ENCODE measurements at places on chromosomes 16 and 17.
A peak's percentile ranks its signal among the peaks of the same experiment; 100 is the strongest.

- DNase-seq = peak; percentile 76
Observed at GRCh38 chr17:75113798-75114551, 4.2 kb downstream of the ARMC7 start.

- DNase-seq = no peak
Observed at GRCh38 chr17:1649844-1650501, at the start of gene RILP. Gene RILP, minus strand, starts transcription at chr17:1649866. Its CDS starts 62 bp downstream, at chr17:1649804.

DNA sequence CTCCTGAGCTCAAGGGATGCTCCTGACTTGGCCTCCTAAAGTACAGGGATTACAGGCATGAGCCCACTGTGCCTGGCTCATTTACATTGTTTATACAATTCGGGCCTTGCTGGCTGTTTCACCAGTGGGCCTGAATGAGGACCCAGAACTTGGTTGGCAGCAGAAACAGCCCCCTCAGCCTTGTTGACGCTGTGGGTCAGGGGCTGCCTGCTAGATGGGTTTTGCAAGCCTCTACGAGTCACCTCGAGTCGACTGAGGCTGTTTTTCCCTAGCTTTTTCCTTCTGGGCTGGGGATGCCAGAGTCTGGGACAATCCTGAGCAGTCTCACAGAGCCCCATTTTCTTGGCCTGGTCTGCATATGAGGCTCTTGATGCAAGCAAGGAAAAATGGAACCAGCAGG lies 16.1 kb downstream of the PPL start:
- DNase-seq = no peak

DNA sequence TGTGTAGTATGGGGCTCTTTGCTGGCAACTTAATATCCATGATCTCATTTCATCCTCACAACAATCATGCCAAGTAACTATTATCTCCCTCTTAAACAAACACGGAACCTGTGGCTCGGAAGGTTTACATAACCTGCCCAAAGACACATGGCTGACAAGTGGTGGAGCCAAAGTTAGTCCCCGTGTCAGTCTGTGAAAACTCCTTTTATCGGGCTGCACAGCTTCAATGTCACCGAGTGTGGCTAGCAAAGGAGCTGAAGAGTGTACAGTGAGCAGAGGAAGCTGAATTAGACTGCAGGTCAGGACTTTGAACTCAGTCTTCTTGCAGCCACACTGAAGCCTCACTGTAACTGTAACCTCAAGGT lies 80.3 kb downstream of the PARN start:
- DNase-seq = no peak

GRCh38 chr16:17828012-17828411 lies 357.3 kb upstream of the XYLT1 start:
- no peak for DNase-seq

DNA sequence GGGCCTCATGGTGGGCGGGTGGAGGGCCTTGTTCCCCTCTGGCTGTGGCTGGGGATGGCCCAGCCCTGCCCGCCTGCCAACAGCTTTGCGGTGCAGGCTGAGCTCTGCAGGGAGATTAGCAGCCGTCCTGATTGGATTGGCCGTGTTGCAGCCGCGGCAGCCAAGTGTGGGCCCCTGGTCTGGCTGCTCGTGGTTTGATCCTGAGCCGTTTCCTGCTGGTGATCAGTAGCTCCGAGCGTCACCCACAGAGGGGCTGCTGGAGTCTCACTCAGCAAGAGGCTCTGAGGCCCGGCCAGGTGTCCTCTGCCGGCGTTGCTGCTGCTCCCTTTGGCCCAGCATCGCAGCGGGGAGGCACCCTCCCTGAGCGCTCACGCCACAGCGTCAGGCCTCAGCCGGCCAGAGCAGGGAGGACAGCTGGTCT lies 32.5 kb downstream of the BAIAP2 start:
- DNase-seq = no peak

DNA sequence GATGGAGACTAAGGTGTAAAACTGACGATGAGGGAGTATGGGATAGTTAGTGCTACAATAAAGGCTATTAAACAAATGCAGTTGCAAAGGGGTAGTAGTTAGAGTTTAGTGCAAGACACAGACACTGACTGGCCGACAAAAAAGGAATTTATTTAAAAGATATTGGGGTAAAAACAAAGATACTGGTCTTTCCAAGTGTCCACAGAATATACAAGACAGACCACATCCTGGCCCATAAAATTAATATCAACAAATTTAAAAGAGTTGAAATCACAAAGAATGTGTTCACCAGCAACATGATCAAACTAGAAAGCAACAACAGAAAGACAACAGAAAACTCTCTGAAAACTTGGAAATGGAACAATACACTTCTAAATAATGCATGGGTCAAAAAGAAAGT lies 54.7 kb downstream of the CFDP1 start:
- no peak for DNase-seq

DNA sequence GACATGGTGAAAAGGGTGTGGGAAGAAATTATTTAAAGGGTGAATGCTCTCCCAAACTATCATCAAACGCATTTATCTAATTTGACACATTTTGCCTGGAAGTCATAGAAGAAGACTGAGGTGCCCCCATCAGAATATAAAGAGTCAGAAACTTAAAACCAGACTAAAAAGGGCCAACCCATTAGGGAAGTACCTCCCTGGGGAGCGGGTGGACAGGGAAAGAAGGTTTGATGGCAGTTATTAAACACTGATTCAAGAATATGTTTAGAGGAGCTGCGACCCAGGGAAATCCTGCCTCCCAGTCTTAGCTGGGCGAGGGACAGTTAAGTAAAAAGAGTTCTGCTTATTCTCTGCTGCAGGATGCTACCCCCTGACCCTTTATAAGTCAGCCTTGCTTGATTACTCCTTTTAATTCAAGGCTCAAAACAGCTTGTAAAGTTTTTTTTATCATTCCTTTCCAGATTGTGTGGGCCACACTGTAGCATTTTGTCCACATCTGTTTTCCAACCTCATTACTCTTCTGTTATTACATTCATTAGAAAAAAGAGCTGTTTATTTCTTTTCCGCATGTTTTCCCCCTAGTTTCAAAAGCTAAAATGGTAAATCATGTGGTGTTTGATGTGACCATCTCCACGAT lies 138.5 kb upstream of the TBX2 start:
- DNase-seq = no peak

DNA sequence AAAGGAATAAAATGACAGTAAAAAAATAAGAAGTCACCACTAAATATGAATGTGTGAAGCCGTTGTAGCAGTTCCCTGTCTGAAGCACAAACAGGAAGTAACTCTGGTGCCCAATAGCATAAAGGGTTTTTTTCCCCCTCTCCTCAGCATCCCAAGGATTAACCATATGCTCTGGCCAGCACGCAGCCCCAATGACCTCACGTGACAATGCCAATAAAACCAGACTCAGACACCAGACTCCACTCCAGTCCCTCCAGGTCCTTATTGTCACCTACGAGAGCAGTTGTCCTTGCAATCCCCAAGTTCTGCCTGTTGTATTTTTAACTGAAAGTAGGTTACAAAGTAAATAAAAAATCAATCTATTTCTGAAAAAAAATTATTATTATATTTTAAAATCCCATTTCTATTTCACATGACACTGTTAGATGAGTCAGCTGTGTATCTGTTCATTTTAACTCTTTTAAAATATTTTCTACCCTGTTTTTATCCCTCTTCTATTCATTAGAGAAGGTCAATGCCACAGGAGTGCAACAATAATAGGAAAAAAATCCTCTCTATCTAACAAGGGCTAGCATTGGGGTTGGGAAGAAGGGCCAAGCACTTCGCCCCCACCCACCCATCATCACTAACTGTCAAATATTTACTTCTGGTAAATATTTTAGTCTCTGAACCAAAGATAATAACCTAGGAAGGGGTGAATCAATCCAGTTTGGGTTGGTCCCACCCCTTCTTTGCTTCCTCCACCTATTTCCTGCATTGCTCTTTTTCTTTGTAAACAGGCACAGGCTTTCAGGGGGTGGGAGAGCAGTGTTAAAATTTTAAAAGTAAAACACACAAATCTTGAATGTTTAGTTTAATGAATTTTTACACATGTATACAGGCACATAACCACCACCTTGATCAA lies 6.6 kb downstream of the PRAC1 start:
- no peak for DNase-seq

DNA sequence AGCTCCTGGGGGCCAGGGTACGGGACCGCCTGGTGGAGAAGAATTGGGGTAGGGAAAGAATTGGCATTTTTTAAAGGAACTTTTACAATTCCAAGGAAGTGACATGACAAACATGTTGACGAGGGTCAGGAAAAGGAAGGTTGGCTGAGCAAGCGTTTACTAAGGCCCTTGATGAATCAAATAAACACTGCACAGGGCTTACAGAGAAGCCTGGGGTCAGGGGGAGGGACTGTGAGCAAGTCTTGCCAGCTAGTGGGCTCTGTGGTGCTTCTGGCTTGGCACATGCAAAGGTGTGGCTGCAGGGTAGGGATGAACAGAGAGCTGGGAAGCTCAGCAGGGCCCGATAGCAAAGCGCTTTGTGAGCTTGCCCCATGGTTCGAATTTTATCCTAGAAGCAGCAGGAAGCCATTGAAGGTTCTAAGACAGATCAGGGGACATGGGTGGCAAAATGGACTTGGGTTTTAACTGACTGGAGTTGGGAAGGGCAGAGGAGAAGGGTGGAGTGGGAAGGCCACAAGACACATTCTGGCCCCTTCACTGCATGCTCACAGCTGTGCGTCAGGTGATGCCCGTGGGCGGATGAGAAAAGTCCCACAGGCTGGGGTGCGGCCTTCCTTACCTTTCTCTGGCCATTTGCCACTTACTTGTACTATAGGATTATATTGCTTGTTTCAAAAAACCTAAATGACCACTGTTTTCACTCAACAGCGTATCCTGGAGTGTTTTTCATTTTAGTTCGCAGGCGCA lies 117.8 kb downstream of the SOCS1 start:
- no peak for DNase-seq

DNA sequence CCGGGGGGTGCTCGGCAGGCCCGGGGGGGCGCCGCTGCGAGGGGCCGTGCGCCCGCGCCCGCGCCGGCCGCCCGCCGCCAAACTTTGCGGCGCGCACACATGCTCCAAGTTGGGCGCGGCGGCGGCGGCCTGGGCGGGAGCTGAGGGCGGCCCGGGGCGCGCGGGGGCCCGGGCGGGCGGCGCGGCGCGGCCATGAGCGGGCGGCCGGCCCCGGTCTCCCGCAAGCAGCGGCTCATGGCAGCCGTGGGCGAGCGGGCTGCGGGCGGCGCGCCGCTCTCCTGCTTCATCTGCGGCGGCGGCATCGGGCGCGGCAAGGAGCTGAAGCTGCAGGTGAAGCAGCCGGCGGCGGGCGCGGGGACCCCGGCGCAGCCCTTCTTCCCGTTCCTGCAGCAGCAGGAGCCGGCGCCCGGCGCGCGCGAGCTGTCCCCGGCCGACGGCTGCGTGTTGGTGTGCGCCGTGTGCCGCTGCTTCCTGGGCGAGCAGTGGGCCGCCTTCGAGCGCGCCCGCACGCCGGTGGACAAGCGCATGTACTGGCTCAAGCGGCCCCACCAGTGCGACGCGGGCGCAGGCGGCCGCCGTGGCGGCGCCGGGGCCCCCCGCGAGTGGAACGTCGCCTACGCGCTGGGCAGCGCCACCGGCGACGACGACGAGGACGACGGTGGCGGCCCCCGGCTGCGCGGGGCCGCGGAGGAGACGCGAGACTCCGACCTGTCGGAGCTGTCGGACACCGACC lies 57.2 kb upstream of the CIBAR2 start:
- DNase-seq = no peak

- DNase-seq = no peak
Observed at GRCh38 chr17:54172985-54173316, 350.2 kb downstream of the KIF2B start.

DNA sequence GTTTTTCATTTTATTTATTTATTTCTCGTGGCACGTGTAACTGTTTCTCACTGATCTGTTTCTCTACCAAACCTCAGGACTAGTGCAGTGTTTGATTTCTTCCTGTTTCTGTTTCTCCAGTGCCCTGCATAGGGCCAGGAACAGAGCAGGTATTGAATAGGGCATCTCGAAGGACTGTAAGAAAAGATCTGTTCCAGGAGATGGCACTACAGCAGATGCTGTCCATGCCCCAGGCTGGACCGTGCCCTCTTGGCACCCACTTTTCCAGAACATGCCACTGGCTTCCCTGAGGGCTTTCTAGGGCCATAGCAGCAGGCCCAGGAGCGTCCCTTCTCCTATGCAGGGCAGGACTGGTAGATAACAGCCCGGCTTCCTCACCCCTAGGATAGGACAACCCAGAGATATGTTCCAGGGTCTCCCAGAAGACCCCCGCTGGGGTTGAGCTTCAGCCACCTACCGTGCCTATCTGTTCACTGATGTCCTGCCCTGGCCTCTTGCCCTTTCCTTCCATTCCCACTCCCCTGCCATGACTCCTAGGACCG lies 4.4 kb downstream of the SNX20 start:
- DNase-seq = no peak

DNA sequence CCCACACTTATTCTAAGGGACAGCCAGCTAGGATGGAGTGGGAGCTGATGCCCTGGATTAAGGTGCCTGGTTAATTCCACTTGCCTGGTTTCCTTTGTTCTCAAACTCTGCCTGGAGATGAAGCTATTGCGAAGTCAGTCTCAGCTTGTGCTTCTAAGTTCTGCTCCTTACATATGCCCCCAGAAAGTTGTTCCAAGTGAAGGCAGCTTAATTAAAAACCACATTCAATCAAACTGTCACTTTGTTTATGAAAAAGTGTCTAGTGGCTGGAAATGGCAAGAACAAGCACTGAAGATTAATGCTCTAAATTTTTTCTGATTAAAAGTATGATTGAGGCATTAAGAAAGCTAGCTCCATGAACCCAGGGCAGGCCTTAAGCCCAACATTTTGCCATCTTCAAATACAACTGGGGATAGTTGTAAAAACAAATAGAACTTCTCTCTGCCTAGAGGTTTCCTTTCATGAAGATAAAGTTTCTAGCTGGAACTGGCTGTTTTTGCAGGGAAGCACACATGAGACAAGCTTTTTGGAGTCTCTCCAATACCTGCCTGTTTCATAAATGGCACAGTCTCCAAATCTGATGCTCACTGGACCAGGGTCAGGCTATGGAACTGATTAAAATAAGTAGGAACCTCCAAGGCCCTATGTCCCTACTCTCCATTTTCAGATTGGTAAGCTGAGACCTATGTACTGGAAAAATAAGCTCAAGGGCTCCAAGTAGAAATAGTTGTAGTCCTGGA lies 100.9 kb downstream of the GRIN2A start:
- DNase-seq = no peak

GRCh38 chr16:68776821-68777485 lies 39.9 kb downstream of the CDH1 start:
- DNase-seq = no peak

DNA sequence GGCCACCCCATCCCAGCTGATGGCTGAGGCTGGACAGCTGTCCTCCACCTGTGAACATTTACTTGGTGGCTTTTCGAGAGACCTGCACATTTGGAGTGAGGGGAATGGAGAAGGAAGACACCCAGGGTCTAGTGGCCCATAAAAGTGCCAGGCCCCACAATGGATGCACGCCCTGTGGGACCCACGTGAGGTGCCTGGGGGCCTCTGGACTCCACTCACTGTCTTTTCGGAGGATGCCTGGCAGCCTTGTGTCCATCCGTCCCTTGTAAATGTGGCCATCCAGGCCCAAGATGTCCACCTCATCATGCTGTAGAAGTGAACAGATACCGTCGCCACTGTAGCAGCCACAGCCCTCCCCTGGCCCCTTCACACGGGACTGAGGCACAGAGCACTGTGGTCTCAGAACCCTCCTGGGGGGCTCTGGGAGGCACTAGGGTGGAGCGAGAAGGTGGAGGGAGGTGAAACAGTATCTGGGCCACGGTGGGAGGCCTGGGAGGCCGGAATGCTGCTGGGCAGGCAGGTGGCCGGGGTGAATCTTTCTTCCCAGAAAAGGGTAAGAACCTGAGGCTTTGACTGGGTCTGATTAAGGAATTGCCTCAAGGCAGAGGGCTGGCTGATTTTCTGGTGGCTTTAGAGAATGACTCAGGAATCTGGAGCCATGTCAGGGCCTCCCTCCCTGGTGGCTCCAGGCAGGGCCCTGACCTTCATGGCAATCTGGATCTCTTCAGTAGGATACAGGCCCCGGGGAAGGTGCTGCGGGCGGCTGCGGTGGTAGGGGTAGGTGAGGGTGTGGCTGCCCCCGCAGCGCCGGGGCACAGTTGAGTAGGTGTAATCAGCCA lies 11.5 kb downstream of the UBALD2 start:
- no peak for DNase-seq
